Activated naive CD8-positive, alpha-beta T cell treated with anti-CD3 and anti-CD28 coated beads, Interleukin-2, amount 10 ng/mL, durations not matched to agents 7 days and 5 days (primary cell): ENCODE measurements at places on chromosomes 2 and 18.

DNA sequence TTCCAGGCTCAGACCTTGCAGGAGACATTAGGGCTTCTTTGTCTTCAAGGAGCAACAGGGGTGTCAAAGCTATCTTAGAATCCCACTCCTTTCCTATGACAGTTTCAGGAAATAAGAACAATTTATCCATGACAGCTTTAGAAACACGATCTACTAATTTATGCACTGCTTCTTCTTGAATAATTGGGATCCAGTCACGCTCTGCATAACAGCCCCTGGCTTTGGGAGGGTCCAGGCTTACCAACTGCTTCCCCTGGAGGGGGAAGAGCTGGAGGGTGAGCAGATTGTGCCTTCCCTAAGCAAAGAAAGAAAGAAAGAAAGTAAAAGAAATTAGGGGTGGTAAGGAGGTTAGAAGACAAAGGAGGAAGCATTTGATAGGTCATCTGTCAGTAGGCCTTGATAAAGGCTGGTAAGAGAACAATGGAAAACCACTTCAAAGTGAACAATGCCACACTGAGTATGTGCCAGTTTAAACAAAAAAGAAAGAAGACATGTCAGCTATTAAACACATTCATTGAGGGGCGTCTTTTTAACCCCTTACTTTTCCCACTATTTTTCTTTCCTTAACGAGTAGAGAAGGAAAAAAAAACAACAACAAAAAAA is 327.6 kb downstream of the DCC start:
- no peak overlapping the region for H3K4me3 ChIP-seq
- no peak overlapping the region for H3K27ac ChIP-seq
- H3K4me1 ChIP-seq: no peaks in the 10 kb centered on the region
- no peak for DNase-seq
- no peaks in the 10 kb centered on the region for H3K27me3 ChIP-seq
- H3K36me3 ChIP-seq: no peaks in the 10 kb centered on the region

GRCh38 chr2:69477627-69478026 is 40.4 kb upstream of the NFU1 start:
- H3K36me3 ChIP-seq: peaks cover 38% of the 10 kb centered on the region
- no peaks in the 10 kb centered on the region for H3K27me3 ChIP-seq
- DNase-seq: no peak
- H3K4me3 ChIP-seq: no peak overlapping the region

GRCh38 chr18:75132931-75133525 is 75.9 kb downstream of the PTGR3 start:
- no peak overlapping the region for H3K27ac ChIP-seq
- no peak overlapping the region for H3K4me3 ChIP-seq
- no peaks in the 10 kb centered on the region for H3K4me1 ChIP-seq
- no peaks in the 10 kb centered on the region for H3K27me3 ChIP-seq
- no peaks in the 10 kb centered on the region for H3K36me3 ChIP-seq
- DNase-seq: no peak

DNA sequence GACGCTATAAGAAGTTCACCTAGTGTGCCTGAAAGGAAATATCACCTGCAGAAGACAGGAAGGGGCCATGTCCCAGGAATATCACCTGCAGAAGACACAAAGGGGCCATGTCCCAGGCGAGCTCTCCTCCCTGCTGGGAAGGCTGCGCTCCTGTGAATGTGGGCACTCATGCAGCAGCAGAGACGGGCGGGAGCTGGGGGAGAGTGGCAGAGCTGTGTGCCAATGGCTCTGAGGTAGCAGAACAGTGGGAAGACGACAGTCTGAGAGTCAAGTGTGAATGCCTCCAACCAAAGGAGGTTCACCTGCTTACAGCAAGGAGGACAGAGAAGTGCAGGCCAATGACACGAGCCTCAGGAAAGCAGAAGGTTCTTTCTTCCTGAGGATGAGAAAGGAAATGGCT is 117.9 kb upstream of the SALL3 start:
- H3K27ac ChIP-seq: no peak overlapping the region
- no peaks in the 10 kb centered on the region for H3K36me3 ChIP-seq
- no peak overlapping the region for H3K4me3 ChIP-seq
- H3K27me3 ChIP-seq: no peaks in the 10 kb centered on the region
- H3K4me1 ChIP-seq: no peaks in the 10 kb centered on the region

DNA sequence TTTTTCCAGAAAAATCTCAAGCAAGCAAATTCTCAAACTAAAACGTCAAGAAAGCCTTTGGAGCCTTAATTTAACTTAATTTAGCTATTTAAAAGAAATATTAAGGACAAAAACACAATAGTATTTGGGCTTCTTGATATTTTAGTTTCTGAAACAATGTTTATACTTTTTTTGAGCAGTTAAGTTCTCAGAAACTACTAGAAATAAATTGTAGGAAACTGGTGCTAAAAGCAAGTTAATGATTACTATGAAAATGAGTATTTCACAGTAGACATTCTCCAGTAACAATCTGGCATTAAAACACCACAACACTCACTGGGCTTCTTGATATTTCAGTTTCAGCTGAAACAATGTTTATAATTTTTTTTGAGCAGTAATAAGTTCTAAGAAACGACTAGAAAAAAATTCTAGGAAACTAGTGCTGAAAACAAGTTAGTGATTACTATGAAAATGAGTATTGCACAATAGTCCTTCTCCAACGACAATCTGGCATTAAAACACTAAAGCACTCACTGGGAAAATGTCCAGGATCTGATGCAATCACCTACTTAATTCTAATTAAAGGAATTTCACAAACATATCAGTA is 45.1 kb downstream of the TRAK2 start:
- peaks cover 34% of the 10 kb centered on the region for H3K36me3 ChIP-seq
- peak overlapping the region; percentile 47 for H3K4me3 ChIP-seq

DNA sequence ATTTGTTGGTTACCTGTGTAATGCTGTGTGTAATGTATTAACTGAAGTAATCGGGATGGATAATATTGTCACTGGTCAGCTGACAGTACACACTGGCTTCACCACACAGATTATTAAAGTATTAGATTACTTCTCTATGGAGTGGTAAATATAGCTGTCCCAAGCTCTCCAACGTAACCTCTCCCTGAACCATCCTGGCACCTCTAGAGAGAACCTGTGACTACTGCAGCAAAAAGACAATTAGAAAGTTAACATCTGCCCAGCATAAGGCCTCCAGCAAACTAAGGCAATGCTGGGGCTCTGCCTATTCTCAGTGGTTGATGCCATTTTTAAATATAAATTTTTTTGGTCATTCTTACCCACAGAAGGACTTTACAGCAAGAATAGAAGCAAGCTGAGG is 351.3 kb downstream of the GPD2 start:
- no peak overlapping the region for H3K27ac ChIP-seq
- no peaks in the 10 kb centered on the region for H3K27me3 ChIP-seq
- H3K4me1 ChIP-seq: no peaks in the 10 kb centered on the region
- H3K36me3 ChIP-seq: no peaks in the 10 kb centered on the region
- no peak for DNase-seq

- no peaks in the 10 kb centered on the region for H3K4me1 ChIP-seq
- no peak overlapping the region for H3K27ac ChIP-seq
- no peak for DNase-seq
- no peaks in the 10 kb centered on the region for H3K27me3 ChIP-seq
Measured at GRCh38 chr18:10228326-10228725, 226.1 kb upstream of the APCDD1 start.

GRCh38 chr18:57026316-57026715 is 120.6 kb upstream of the BOD1L2 start:
- H3K4me1 ChIP-seq: no peaks in the 10 kb centered on the region
- no peak overlapping the region for H3K27ac ChIP-seq
- H3K36me3 ChIP-seq: peaks cover 7% of the 10 kb centered on the region
- H3K27me3 ChIP-seq: no peaks in the 10 kb centered on the region
- no peak for DNase-seq

DNA sequence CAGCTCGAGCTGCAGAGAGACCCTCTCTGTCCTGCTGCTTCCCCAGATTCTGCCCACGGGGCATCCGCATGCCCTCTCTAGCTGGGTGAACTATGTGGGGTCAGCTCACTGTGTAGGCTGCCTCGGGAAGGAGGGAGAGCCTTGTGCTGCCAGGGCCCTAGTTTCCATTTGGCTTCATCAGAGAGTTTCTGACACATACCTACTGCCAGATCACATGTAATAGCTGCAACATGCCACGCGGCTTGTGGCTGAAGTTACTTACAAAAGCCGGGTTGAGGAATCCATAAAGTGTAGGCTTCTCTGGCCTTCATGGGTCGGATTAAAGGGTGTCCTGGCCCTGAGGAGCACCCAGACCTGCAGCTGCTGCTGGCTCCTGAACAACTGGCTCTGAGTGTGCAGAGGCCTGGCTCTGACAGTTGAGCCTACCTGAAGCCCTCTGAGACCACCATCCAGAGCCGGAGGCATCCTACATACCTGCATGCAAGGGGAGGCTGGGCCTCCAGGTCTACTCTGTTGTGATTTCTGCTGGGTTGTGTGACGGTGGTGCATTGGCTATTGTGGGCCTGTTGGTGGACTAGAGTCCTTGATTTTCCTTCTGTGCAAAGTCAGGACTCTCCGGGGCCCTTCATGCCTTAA is 130.0 kb downstream of the SH3RF3 start:
- no peak overlapping the region for H3K4me3 ChIP-seq
- peaks cover 2% of the 10 kb centered on the region for H3K4me1 ChIP-seq
- H3K36me3 ChIP-seq: no peaks in the 10 kb centered on the region
- no peak for DNase-seq

- peaks cover 2% of the 10 kb centered on the region for H3K4me1 ChIP-seq
- no peak overlapping the region for H3K27ac ChIP-seq
- no peak overlapping the region for H3K4me3 ChIP-seq
- H3K27me3 ChIP-seq: no peaks in the 10 kb centered on the region
Measured at GRCh38 chr2:239143858-239144712, 256.7 kb downstream of the HDAC4 start.

DNA sequence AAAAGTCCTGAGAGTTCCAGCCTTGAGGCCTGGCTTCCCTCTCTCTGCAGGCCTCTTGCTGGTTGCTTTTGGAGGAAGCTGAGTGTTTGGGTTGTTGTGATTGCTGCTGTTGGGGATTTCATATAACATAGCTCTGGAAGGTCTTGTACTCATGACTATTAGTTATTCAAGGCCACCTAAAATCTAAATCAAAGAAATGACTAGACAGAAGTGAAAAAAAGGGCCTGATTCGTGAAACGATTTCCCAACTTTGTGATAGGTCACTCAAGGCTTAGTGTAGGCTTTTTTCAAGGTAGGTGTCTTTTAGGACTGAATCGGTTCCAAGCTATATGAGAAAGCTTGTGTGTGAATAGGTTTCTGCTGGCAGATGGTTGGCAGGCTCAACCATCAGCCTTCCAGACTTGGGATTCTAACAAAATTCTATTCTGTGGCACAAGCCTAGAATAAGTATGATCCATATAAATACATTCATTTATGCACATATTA is 164.4 kb downstream of the FMNL2 start:
- H3K36me3 ChIP-seq: no peaks in the 10 kb centered on the region
- H3K27ac ChIP-seq: no peak overlapping the region

GRCh38 chr2:217900010-217900779 is 102.6 kb downstream of the TNS1 start:
- peaks cover 17% of the 10 kb centered on the region for H3K4me1 ChIP-seq
- H3K4me3 ChIP-seq: no peak overlapping the region
- DNase-seq: no peak
- H3K27ac ChIP-seq: peak overlapping the region; percentile 21
- H3K27me3 ChIP-seq: peaks cover 12% of the 10 kb centered on the region
- H3K36me3 ChIP-seq: peaks cover 2% of the 10 kb centered on the region

DNA sequence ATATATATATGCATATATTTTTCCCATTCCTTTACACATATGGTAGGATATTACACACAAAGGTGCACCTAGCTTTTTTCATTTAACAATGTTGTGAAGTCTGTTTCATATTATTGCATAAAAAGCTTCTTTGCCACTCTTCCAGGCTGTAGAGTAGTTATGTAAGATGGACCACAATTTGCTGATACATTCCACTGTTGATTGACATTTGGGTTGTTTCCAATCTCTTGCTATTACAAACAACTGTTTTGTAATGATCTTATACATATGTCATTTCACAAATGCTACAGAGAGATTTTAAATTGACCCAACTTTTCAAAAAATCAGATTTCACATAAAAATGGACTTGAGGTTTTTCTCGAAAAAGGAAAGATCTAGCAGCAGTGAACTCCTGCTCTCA is 301.4 kb downstream of the CDCA7 start:
- no peaks in the 10 kb centered on the region for H3K4me1 ChIP-seq
- H3K27me3 ChIP-seq: peaks cover 5% of the 10 kb centered on the region
- DNase-seq: no peak
- H3K4me3 ChIP-seq: no peak overlapping the region

DNA sequence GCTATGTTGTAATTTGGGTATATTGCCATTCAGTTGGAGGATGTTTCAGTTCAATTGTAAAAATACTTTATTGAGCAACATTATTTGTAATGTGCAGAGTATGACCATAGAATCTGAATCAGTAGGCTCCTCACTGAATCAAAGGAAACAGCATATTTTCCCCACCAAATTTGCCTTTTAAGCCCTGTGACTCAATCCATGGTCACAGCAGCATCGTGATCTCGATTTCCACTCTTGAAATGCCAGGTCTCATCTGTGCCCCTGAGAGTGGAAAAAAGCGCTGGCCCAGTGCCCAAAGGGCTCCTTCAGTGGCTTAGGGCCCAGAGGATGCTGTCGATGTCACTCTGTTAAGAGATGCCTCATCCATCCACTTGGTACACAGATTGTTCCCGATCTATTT is 57.5 kb downstream of the FHOD3 start:
- H3K4me3 ChIP-seq: no peak overlapping the region
- H3K27ac ChIP-seq: no peak overlapping the region
- H3K27me3 ChIP-seq: no peaks in the 10 kb centered on the region
- DNase-seq: no peak

- H3K4me3 ChIP-seq: no peak overlapping the region
- no peaks in the 10 kb centered on the region for H3K36me3 ChIP-seq
- no peaks in the 10 kb centered on the region for H3K4me1 ChIP-seq
Measured at GRCh38 chr2:195304310-195304709, 352.7 kb upstream of the SLC39A10 start.

- H3K4me3 ChIP-seq: no peak overlapping the region
- H3K27ac ChIP-seq: no peak overlapping the region
- peaks cover 10% of the 10 kb centered on the region for H3K4me1 ChIP-seq
- DNase-seq: no peak
- H3K36me3 ChIP-seq: peaks cover 12% of the 10 kb centered on the region
Measured at GRCh38 chr2:24586955-24587354, 95.9 kb downstream of the NCOA1 start.

DNA sequence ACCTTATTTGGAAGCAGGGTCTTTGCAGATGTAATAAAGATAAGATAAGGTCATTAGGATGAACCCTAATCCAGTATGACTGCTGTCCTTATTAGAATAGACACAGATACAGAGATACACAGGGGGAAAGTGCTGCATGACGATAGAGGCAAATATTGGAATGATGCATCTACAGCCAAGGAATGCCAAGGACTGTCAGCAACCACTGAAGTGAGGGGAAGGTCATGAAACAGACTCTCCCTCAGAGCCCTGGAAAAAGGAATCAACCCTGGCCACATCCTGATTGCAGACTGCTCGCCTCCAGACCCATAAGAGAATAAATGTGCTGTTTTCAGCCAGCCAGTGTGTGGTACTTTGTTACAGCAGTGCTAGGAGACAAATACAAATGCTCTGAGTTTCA is 14.8 kb downstream of the TMEM237 start:
- H3K4me3 ChIP-seq: no peak overlapping the region
- H3K27ac ChIP-seq: no peak overlapping the region
- H3K27me3 ChIP-seq: no peaks in the 10 kb centered on the region
- H3K4me1 ChIP-seq: no peaks in the 10 kb centered on the region
- peaks cover 17% of the 10 kb centered on the region for H3K36me3 ChIP-seq
- DNase-seq: no peak

- no peak overlapping the region for H3K27ac ChIP-seq
- peaks cover 21% of the 10 kb centered on the region for H3K4me1 ChIP-seq
- DNase-seq: no peak
Measured at GRCh38 chr2:172342611-172343010, 84.8 kb upstream of the ITGA6 start.
